ENCODE measurements at places on chromosomes 2 and 18.

GRCh38 chr2:24490181-24490689 lies 819 bp upstream of the NCOA1 start:
- DNase-seq, result no peak

DNA sequence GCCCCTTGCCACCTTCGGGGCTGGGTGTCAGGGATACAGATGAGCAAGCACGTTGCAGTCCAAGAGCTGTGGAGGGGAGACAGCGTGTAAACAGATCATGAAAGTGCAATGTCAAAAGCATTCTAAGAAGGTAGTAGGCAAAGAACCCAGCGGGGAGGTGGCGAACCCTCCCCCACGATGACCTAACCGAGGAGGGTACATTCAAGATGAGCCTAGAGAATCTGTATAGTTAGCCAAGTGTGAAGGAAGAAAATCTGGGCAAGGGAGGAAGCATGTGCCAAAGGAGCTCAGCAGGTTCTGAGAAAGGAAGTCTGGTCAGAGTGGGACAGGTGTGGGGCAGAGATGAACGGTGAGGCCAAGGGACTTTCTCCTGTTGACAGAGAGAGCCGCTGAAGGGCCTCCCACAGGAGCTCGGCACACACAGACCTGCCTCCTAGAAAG lies 106.9 kb downstream of the SP3 start:
- no peak for DNase-seq

DNA sequence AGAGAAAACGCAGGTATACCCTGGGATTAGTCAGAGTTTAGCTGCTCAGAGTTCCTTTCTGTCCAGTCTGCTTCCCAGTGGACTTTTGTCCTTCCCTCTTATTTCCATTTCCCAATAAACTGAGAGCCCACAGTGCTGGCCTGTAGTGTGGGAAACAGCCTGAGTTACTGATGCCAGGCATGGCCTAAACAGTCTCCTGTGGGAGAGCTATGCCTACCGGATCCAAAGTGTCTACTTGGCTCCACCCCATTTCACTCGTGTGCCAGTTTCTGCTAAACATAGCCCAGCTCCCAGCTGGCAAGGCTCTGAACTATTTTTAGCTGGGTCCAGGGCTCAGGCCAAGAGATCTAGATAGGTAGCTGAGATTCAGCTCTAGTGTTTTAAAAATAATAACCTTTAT lies 15.6 kb upstream of the PPP1CB start:
- DNase-seq, result no peak

DNA sequence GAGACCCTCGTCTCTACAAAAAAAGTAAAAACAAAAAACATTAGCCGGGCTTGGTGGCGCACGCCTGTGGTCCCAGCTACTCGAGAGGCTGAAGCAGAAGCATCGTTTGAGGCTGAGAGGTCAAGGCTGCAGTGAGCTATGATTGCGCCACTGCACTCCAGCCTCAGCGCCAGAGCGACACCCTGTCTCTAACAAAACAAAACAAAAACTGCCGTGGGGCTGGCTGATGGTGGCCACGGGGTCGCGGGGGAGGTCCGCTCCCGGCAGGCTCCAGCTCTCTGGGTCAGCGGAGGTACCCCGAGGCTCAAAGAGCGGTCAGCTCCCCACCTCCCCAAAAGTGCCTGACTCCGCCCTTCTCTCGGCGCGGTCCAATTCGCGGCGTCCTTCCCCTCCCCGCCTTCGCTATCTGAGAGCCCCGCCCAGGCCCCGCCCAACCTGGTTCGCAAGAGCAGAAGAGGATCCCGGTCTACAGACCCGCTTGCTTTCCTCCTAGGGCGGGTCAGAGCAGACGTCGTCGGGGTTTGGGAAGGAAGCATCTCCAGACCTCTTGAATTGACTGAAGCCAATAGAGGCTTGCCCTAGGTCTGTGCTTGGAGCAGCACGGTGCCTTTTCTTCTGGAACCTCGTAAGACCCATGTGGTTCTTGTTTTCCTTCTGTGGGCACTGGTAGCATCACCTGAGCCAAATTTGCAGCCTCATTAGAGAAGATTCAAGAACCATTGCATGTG lies 7.8 kb downstream of the RAX start:
- no peak for DNase-seq

GRCh38 chr2:100895402-100895801 lies 75.5 kb downstream of the NPAS2 start:
- no peak for DNase-seq

GRCh38 chr2:177392373-177393202 lies at the start of gene AGPS:
Gene AGPS (plus strand): TSS chr2:177392773. CDS start chr2:177392790, 17 bp downstream.
- DNase-seq, result peak; percentile 15

DNA sequence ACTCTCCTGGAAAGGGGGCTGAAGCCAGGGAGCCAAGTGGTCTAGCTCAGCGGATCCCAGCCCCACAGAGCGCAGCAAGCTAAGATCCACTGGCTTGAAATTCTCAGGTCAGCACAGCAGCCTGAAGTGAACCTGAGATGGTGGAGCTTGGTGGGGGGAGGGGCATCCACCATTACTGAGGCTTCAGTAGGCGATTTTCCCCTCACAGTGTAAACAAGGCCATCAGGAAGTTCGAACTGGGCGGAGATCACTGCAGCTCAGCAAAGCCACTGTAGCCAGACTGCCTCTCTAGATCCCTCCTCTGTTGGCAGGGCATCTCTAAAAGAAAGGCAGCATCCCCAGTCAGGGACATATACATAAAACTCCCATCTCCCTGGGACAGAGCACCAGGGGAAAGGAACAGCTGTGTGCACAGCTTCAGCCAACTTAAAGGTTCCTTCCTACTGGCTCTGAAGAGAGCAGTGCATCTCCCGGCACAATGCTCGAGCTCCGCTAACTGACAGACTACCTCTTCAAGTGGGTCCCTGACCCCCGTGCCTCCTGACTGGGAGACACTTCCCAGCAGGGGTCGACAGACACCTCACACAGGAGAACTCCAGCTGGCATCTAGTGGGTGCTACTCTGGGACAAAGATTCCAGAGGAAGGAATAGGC lies 282.3 kb upstream of the EPC2 start:
- DNase-seq, result no peak

DNA sequence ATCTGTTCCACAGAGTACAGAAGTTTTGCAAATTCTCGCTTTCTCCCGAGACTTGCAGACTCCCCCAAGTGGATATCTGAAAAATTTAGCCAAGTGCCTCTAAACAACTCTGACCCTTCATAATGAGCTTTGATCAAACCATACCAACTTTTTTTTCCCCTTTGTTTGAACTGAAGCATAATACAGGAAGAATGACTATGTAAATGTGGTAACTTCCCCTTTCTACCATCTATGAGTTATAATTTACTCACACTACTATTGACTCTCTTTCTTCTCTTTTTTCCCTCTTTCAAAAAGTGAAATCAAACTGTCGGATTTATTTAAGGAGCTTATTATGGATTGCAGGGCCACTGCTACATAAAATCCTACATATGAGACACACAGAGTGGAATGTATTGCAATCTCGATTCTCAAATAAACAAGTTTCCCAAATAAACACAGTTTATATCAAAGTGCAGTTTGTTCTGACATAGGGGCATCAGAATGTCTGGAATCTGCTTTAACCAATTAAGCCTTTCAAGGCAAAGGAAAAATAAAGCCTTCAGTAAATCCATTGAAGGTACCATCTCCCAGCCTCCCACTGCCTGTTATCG lies 1.4 kb upstream of the ZNF804A start:
- no peak for DNase-seq

- DNase-seq, result no peak
These were observed 70.0 kb upstream of the NEUROD1 start for GRCh38 chr2:181750305-181750704.

GRCh38 chr2:139367416-139367815 lies 587.2 kb upstream of the NXPH2 start:
- no peak for DNase-seq

DNA sequence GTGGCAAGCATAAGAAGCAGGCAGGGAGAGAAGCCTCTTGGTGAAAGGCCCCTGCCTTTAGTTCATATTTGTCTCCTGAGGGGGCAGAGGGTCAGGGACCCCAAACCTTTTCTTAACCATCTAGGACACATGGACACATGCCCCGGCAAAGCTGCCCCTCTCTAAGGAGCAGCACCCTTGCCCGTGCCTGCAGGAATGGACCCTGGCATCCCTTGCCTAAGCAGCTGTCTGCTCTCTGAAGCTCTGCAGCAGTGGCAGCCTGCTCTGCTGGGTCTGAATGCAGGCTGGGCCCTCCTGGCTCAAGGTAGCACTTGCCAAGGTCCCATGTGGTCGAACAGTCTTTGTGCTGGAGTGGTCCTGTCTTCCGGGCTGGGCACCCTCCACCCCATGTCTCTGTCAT lies 174.4 kb downstream of the CELF4 start:
- no peak for DNase-seq

DNA sequence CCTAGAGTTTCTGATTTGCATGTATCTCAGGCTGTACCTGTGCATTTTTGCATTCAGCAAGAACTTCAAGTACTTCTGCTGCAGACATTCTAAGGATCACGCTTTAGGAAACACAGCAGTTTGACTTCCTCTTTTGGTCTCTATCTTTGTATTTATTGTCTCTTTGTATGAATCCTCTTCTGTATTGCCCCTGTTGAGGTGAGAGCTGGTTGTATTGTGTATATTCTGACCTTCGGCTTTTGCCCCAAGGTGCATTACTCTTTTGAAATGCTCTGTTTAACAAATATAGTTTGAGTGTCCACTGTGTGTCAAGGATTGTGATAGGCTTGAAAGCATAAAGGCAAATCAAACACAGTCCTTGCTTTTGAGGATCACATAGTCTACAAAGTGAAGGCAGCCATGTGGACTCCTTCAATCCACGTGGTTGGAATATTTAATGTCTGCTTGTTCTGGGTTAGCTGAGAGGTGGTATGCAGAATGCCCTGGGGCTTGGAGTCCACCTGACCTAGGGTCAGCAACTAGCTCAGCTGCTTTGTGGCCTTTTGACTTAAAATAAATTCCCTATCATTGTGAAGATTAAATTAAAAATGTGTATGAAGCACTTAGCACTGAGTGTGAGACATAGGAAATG lies 108.1 kb downstream of the LYPD6 start:
- no peak for DNase-seq

GRCh38 chr2:46335391-46336282 lies 38.4 kb downstream of the EPAS1 start:
- no peak for DNase-seq

GRCh38 chr2:104462731-104463130 lies 391.2 kb upstream of the POU3F3 start:
- no peak for DNase-seq
